ENCODE measurements at places on chromosomes 5 and 9. TPM values are rescaled to one million over a fixed set of nuclear protein-coding genes. Genes with fewer than 3 reads are reported as not detected.

Gene CCDC192
- total RNA-seq, result not detected

Gene CDH9
- not detected for total RNA-seq

Gene TXNDC8
- total RNA-seq, result not detected

Gene PROB1
- total RNA-seq, result 0.17 TPM

Gene PPP3R2
- total RNA-seq, result not detected

Gene IFNK
- total RNA-seq, result not detected

Gene PFN3
- total RNA-seq, result not detected

Gene F12
- total RNA-seq, result 9.6 TPM

Gene THBS4
- total RNA-seq, result 3.2 TPM

Gene TMEM232
- total RNA-seq, result not detected

Gene PAEP
- not detected for total RNA-seq

Gene PCDHA4
- 1.0 TPM for total RNA-seq

DNA sequence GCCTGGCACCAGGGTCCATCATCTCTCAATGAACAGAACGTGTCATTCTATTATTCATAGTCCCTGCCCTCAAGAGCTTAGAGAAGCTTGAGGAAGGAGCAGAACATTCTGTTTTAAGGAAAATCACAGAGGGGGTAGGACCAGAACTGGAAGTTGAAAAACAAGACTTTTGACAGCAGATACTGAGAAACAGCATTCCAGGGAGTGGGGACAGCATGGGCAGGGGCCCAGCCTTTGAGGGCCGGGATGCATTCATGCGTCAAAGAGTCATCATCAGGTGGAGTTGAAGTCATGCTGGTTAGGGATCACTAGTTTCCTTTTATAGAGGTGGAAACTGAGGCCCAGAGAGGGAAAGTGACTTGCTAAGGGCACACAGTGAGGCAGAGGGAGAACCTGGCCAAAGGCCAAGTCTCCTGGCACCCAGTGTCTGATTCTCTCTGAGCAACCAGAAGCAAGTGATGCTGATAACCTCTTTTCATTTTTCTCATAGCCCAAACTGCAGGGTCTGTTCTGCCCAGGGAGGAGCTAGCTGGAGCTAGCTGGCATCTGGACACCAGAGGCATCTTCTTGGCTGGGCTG lies 41.5 kb upstream of the STXBP1 start:
- peak; percentile 18 for DNase-seq

GRCh38 chr9:136840877-136841645 lies 1.2 kb upstream of the AJM1 start:
- DNase-seq, result peak; percentile 83

DNA sequence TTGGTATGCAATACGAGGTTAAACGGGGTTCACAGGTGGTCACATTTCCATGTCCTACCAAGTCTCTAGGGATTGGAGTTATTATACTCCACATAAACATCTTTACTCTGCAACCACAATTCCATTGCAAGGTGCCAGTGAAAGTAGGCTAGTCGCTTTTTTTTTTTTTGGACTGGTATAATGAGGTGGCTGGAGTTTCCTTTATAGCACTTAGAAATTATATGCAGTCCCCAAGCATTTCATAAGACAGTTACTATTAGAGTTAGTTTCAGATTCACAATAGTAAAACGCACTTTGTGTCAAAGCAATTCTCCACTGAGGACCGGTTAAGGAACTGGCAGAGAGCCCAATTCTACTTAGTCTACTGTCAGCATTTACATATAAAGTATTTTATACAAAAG lies 1.4 kb downstream of the MEF2C start:
- no peak for DNase-seq

DNA sequence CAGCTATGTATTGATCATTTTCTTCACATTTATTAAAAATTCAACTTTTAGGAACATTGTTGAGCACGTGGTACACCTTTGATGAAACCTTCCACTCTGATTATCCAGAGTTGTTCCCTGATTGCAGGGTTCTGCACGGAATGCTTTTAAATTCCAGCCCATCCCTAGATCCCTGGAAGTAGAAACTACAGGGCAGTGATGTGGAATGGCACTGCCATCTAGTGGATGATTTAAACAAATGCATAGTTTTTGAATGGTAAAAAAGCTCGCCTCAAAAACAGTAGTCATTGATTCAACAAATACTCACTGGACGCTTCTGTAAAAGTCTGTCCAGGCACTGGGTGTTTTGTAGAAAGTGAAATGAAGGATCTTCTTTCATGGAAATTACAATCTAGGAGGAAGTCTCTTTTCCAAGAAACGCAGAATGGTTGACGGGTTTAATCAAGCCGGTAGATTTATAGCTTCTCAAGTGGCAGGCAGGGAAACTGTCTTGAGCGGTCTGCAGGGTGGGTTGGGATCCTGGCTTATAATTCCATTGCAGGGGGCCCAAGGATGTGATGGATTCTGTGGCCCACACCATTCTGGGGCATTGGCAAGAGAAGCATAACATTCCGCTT lies 118.4 kb downstream of the ARHGAP26 start:
- peak; percentile 51 for DNase-seq

GRCh38 chr9:93043122-93043521 lies 15.4 kb upstream of the SUSD3 start:
- no peak for DNase-seq

DNA sequence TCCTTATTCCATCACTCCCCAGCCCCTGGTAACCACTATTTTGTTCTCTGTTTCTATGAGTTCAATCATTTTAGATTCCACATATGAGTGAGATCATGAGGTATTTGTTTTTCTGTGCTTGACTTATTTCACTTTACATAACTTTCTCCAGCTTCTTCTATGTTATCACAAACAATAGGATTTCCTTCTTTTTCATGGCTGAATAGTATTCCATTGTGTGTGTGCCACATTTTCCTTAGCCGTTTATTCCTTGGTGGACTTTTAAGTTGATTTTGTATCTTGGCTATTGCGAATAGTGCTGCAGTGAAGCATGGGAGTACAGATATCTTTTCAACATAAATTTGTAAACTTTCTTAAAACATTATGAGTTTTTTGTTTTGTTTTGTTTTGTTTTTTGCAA lies 15.1 kb downstream of the SYK start:
- DNase-seq, result no peak

DNA sequence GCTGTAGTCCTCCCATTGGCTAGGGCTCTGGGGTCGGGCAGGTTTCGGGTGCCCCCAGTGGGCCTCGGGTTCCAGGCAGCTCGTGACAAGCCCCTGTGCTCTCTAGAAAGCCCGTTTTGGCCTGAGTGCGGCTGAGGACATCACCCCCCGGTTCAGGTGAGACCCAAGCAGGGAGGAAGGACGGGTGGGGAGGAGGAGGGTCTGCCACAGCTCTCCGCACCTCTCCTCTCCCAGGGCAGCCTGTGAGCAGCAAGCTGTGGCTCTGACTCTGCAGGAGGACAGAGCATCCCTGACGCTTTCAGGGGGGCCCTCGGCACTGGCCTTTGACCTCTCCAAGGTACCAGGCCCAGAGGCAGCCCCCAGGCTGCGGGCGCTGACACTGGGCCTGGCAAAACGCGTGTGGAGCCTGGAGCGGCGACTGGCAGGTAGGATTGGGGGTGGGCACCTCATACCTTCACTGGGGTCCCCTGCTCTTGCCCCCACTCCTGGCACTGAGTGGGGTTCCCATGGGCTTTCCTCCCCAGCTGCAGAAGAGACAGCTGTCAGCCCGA lies 672 bp downstream of the PAXX start:
- DNase-seq, result no peak

- DNase-seq, result no peak
Measured at GRCh38 chr5:72013766-72014624, 93.3 kb upstream of the MAP1B start.

GRCh38 chr9:106675780-106676179 lies 187.2 kb upstream of the ZNF462 start:
- DNase-seq, result peak; percentile 53

DNA sequence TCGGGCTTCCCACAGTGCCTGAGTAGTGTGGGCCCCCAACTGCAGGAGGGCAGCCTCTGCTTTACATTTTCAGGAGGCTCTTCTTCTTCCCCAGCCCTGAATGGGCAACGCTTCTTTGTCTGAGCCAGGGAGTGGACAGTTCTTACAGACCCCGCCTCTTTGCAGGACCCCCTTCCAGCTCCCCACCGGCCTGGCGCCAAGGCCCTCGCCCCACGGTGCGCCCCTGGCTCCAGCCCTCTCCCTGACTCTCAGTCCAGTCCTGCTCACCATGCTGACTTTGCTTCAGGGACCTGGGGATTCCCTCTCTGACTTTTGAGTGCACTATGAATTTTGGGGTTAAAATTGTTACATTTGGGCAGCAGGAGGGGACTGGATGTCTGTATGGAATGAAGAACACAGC lies 123.8 kb downstream of the HSD17B3 start:
- no peak for DNase-seq

DNA sequence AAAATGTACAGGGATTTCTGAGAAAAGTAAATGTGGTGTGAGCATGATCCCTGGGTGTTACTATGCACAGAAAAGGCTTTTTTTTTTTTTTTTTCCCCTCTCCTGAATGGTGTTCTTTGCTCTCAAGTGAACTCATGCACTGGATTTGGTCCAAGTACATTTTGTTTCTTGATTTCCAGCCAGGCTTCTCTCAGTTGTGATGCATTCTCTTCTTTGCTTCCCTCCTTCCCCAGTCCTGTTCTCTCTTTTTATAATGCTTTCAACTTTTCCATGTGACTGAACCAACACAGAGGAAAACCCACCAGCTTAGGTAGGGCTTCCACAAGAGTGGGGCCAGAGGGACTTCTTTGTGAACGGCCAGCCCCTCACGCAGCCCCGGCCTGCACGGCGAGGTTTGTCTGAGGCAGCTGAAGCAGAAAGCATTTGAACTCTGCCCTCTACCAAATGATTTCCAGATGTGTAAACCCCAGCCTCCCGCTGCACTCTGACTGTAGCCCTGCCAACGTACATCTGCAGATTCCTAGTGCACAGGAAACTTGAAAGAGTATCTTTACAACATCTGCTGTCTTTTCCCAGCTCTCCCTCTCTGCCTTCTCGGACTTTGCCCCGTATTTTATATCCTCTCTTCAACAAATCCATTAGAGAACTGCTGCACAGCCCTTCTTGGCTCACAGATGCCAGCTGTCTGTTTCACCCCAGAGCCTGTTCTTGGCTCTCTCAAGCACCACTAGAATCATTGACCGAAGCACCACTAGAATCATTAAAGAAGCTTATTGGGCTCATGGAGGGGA lies 71.8 kb upstream of the CD180 start:
- peak; percentile 83 for DNase-seq

- no peak for DNase-seq
Measured at GRCh38 chr5:126506079-126506478, 82.9 kb downstream of the GRAMD2B start.

DNA sequence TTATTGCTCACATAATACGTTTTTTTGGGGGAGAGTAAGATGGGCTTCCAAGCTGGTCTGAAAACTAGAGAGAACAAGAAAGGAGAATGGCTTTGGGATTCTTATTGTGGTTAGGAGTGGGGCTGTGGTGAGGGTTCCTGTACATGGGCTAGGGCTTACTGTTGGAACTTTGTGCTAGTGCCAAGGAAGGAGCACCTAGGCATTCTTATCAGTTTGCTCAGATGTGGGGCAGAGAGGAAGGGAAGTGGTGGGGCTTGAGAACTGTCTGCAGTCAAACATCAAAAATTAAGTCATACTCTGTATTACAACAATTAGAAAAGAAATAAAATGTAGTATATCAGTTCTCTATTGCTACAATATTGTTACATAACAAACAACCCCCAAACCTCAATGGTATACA lies 4.0 kb upstream of the THBS4 start:
- DNase-seq, result no peak

DNA sequence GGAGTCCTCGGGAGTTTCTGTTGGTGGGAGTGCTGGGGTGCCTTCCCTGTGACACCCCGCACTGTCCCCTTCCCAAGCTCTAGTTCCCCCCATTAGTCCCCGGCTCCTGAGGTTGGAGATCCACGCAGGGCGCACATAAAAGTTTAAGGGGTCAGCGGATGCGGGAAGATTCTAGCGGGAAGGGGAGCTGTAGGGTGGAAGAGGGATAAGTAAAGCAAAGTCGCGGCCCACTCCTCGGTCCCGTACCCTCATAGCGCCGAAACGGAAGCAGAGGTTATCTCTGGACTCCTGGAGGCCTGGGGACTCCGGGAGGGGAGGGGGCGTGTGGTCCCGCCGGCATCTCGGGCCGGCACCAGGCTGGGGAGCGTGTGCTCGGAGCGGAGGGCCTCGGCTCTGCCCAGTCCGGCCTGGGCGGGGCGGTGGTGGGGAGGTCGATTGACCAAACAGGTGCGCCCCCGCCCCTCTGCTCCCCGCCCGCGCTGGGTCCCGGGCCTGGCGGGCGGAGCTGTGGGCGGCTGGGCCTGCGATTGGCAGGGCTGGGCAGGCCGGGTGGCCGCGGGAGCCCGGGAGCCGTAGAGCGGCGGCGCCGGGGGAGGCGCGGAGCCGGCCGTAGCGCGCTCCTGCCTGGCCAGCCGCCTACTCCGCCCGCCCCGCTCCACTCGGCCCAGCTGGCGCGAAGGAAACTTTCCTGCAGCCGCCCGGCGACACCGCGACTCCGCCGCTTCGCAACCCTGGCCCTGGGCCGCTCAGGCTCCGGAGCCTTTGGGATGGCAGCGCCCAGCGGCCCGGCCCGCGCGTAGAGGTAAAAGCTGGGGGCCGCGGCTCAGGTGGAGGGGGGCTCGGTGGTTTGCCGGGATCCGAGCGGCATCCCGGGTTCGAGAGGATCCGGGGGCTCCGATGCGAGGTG lies 52.2 kb upstream of the DAB2IP start:
- DNase-seq, result peak; percentile 59

DNA sequence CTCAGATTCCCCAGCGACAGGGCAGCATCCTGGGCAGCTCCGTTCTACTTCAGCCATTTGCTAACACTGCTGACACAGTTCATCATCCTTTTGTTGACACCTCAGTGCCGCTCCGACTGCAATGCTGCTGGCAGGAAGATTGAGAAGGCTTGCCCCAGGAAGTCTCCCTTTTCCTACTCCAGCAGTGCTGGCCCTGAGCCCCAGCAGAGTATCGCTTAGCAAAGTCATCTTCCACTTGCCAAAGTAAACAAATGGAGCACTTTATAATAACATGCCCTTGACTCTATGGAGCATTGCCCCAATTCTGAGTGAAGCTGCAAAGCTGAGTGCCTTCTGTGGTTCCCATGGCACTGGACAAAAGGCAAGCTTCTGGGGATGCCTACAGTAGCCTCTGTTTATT lies 32.2 kb downstream of the PRLR start:
- peak; percentile 65 for DNase-seq

GRCh38 chr9:125372441-125373226 lies 111.0 kb downstream of the GAPVD1 start:
- no peak for DNase-seq

- DNase-seq, result no peak
Measured at GRCh38 chr9:17216011-17216410, 81.2 kb downstream of the CNTLN start.

- peak; percentile 53 for DNase-seq
Measured at GRCh38 chr9:121439711-121440664, 59.7 kb downstream of the GGTA1 start.

Measured in Daoy (cell line).